ENCODE measurements at places on chromosomes 1 and 21.

DNA sequence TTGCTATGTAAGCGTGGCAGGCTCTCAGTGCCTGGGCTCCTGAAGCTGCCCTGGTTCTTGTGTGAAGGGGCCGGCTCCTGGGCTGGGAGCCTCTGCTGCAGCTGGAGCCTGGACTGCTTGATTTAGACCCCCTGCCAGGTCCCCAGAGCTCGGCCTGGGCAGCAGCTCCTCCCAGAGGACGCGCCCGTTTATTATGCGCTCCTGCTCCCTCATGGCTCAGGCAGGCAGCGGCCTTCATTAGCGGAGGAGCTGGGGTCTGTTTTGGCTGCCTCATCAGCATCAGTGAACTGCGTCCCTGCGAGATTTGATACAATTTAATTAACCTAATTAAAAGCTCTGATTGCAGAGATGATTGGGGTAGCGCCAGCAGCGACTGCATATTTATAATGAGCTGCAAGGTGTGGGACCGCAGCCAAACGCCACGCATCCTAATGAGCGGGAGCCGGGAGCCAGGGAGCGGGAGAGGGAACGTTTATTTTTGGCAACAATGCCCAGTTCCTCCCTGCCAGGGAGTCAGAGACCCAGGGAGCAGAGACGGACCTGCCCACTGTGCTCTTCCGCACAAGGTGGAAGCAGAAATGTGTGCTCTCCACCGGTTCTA, 16.6 kb downstream of the UTP11 start:
- no peaks in the 10 kb centered on the region for H3K4me1 ChIP-seq
- no peak overlapping the region for H3K4me3 ChIP-seq
- no peak for DNase-seq
- peaks cover 15% of the 10 kb centered on the region for H3K36me3 ChIP-seq

- H3K27me3 ChIP-seq = no peaks in the 10 kb centered on the region
- H3K4me3 ChIP-seq = no peak overlapping the region
- H3K4me1 ChIP-seq = no peaks in the 10 kb centered on the region
- H3K27ac ChIP-seq = no peak overlapping the region
- H3K36me3 ChIP-seq = no peaks in the 10 kb centered on the region
Observed at GRCh38 chr21:25331286-25331685, 276.0 kb downstream of the MRPL39 start.

GRCh38 chr1:213474054-213474453, 423.0 kb downstream of the RPS6KC1 start:
- no peaks in the 10 kb centered on the region for H3K27me3 ChIP-seq
- DNase-seq = no peak
- no peak overlapping the region for H3K27ac ChIP-seq
- no peak overlapping the region for H3K4me3 ChIP-seq
- no peaks in the 10 kb centered on the region for H3K36me3 ChIP-seq

DNA sequence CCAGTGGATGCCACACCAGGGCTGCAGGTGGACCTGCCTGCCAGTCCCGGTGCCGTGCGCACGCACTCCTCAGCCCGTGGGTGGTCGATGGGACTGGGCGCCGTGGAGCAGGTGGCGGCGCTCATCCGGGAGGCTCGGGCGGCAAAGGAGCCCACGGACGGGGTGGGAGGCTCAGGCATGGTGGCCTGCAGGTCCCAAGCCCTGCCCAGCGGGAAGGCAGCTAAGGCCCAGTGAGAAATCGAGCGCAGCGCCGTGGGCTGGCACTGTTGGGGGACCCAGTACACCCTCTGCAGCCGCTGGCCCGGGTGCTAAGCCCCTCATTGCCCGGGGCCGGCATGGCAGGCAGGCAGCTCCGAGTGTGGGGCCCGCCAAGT, 1171.8 kb upstream of the B3GALT2 start:
- H3K27ac ChIP-seq = no peak overlapping the region
- H3K27me3 ChIP-seq = no peaks in the 10 kb centered on the region
- no peak for DNase-seq
- no peaks in the 10 kb centered on the region for H3K4me1 ChIP-seq

DNA sequence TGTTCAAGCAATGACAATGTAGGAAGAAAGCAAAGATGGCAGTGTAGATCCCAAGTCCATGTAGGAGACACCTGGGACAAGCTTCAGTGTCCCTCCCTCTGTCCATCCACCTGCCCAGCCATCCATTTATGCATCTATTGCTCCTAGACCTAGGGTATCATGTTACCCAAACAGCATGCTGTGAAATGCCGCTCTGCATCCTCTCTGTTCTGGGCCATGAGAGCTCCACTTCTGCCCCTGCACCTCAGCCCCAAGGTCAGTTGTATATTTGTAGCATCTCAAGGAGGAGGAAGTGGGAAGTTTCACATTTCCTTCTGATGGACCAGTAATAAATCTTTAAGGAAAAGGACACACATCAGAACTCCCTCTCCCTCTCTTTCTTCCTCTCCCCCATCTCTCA, 27.9 kb upstream of the TSPEAR start:
- no peak for DNase-seq
- no peaks in the 10 kb centered on the region for H3K4me1 ChIP-seq
- H3K4me3 ChIP-seq = no peak overlapping the region
- H3K36me3 ChIP-seq = no peaks in the 10 kb centered on the region

GRCh38 chr1:61455400-61455799, 269.5 kb downstream of the TM2D1 start:
- no peaks in the 10 kb centered on the region for H3K27me3 ChIP-seq
- no peaks in the 10 kb centered on the region for H3K36me3 ChIP-seq
- H3K4me3 ChIP-seq = no peak overlapping the region
- DNase-seq = no peak

- H3K4me1 ChIP-seq = no peaks in the 10 kb centered on the region
- no peaks in the 10 kb centered on the region for H3K27me3 ChIP-seq
- no peak overlapping the region for H3K27ac ChIP-seq
- DNase-seq = no peak
- no peak overlapping the region for H3K4me3 ChIP-seq
Observed at GRCh38 chr1:76279101-76279748, 204.7 kb downstream of the ST6GALNAC3 start.

GRCh38 chr21:10511116-10511515, 10.3 kb upstream of the TPTE start:
- no peak overlapping the region for H3K27ac ChIP-seq
- no peak overlapping the region for H3K4me3 ChIP-seq
- no peaks in the 10 kb centered on the region for H3K27me3 ChIP-seq
- no peaks in the 10 kb centered on the region for H3K4me1 ChIP-seq
- no peaks in the 10 kb centered on the region for H3K36me3 ChIP-seq
- DNase-seq = no peak

DNA sequence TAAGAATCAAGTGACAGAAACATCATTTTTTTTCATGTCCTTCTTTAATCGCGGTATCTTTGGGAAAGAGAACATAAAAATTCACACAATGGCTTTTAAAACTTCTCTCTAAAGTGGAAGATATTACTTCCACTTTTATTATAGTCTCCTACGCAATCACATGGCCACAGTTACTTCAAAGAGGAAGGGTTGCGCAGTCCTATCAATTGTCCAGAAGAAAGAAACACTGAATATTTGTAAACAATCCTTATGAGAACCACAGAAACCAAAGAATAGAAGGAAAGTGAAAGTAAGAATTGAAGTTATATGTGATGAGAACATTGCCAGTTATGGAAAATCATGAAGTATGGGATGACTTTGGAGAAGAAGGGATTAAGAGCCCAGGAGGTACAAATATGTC, 32.6 kb downstream of the CFH start:
- DNase-seq = no peak
- H3K36me3 ChIP-seq = no peaks in the 10 kb centered on the region
- H3K4me3 ChIP-seq = no peak overlapping the region
- H3K27me3 ChIP-seq = no peaks in the 10 kb centered on the region
- H3K27ac ChIP-seq = no peak overlapping the region

DNA sequence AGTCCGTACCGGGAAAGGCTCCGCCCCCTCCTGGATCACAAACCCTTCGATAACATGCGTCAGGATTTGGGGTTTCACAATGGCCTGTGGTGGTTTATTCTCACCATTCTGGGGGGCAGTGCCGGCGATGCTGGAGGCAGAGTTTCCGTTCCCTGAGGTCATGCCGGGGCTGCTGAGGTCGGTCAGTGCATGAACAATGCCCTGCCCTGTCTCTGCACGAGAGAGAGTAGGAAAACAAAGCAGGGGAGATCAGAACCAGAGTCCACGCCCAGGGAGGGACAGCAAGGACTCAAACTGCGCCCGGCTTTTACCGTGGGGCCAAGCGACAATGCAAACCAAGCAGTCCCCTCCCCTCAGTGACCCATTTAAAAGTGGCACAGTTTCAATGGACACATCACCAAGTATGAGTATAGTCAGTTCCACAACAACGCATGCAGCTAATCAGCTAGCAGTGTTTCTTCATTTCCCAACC, 13.2 kb upstream of the A3GALT2 start:
- no peak overlapping the region for H3K27ac ChIP-seq
- H3K27me3 ChIP-seq = no peaks in the 10 kb centered on the region
- H3K4me3 ChIP-seq = no peak overlapping the region
- H3K36me3 ChIP-seq = peaks cover 52% of the 10 kb centered on the region
- DNase-seq = no peak

DNA sequence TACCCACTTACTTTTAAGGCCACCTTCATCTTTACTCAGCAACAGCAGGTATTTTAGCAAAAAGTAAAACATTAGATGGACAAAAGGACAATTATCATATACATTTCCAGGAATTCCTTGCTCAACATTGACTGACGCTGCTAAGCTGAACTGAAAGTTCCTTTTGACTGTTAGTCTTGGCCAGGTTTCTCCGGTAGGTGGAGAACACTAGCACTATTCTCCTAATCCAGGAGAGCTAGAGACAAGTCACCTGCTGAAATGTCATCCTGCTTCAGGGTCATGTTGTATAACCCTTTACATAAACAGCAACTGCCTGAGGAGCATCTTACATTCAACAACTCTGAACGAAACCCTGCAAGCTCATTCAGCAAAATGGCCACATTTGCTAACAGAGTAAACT, 109.0 kb upstream of the ESRRG start:
- H3K27me3 ChIP-seq = no peaks in the 10 kb centered on the region
- H3K4me1 ChIP-seq = no peaks in the 10 kb centered on the region
- no peak overlapping the region for H3K4me3 ChIP-seq
- no peak overlapping the region for H3K27ac ChIP-seq

DNA sequence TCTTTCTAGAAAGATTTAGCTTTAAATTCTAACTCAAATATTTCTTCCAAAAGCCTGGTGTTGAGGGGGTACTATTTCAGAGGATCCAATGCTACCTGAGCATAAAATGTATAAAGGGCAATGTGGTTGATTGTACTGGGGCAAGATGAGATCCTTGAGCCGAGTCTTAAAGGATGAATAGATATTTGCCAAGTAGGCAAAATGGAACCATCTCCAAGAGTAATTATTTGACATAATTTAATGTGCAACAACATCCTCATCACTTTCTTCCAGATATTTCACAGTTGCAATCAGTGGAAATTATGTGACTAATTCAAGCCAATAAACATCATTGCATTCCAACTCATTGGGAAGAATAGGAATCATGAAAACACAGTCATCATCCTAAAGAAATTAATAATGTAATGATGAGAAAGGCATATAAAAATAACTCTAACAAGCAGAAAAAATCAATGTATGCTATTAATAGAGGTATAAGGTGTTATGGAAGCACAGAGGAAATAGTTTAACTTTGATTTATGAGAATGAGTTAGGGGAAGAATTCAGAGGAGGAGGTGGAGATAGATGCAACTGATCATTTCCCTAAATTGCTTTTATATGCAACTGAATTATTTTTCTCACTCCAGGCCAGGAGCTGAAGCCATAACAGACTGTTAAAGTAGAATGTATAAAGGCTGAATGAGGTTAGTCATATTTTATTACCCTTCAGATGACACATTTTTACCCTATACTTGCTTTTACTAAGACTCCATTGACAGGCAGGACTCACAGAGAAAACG, 30.0 kb upstream of the RGS4 start:
- DNase-seq = no peak
- H3K4me1 ChIP-seq = no peaks in the 10 kb centered on the region
- no peak overlapping the region for H3K27ac ChIP-seq
- H3K27me3 ChIP-seq = no peaks in the 10 kb centered on the region
- no peak overlapping the region for H3K4me3 ChIP-seq

- no peak for DNase-seq
- H3K27me3 ChIP-seq = no peaks in the 10 kb centered on the region
- H3K36me3 ChIP-seq = no peaks in the 10 kb centered on the region
- no peak overlapping the region for H3K27ac ChIP-seq
- no peak overlapping the region for H3K4me3 ChIP-seq
Observed at GRCh38 chr1:38908821-38909220, 27.4 kb upstream of the GJA9 start.

GRCh38 chr1:15236321-15236721, 10.7 kb upstream of the FHAD1 start:
- DNase-seq = no peak
- H3K27me3 ChIP-seq = no peaks in the 10 kb centered on the region
- H3K36me3 ChIP-seq = no peaks in the 10 kb centered on the region
- no peak overlapping the region for H3K27ac ChIP-seq
- no peaks in the 10 kb centered on the region for H3K4me1 ChIP-seq
- H3K4me3 ChIP-seq = no peak overlapping the region

DNA sequence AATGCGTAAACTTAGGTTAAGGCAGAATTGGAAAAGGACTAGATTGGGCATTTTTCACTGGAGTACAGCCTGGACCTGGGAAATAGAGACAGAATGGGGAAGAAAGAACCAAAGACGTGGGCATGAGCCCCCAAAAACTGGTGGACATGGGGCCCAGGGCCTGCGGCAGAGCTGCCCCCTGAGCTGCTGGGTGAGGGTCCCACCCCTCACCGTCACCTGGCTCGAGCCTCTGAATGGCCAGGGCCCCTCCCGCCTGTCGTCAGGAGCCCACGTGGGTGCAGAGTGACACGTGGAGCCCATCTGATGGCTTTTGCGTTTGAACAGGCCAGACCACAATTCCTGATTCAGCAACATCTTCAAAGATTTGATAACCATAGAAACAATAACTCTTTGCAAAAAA, 360.9 kb upstream of the VAMP3 start:
- no peak overlapping the region for H3K27ac ChIP-seq
- no peaks in the 10 kb centered on the region for H3K36me3 ChIP-seq
- no peak overlapping the region for H3K4me3 ChIP-seq

- no peak overlapping the region for H3K4me3 ChIP-seq
- H3K36me3 ChIP-seq = no peaks in the 10 kb centered on the region
- no peaks in the 10 kb centered on the region for H3K4me1 ChIP-seq
- peaks cover 25% of the 10 kb centered on the region for H3K27me3 ChIP-seq
Observed at GRCh38 chr1:47184090-47184821, 5.6 kb downstream of the PDZK1IP1 start.

- no peak for DNase-seq
- H3K4me3 ChIP-seq = no peak overlapping the region
- H3K27ac ChIP-seq = no peak overlapping the region
- H3K4me1 ChIP-seq = peaks cover 22% of the 10 kb centered on the region
Observed at GRCh38 chr1:31708324-31708723, 4.5 kb upstream of the COL16A1 start.

DNA sequence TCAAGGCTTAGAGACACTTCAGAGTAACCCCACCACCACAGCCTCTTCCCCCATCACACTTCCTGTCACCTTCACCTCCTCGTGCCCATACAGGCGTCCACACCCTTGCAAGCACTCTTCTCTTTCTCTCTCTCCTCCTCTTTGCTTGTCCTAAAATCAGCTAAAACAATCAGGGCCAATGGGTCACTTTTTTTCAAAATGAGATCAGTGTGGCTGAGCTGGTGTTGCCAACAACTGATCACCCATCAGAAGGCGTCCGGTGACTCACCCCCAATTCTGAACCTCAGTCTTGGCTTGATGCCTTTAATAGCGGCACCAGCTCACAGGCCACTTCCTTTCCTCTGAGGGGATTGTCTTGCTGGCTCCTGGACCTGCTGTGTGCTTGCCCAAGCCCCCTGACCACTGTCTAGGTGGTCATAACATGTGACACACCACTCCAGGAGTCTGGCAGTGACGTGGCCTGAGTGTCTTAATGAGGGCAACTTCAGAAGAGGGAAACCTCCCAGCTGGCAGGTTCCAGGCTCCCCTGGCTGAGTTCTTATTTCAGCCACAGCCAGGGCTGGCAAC, 1.6 kb downstream of the DRAXIN start:
- no peaks in the 10 kb centered on the region for H3K36me3 ChIP-seq
- no peak for DNase-seq
- H3K4me1 ChIP-seq = peaks cover 7% of the 10 kb centered on the region
- H3K27me3 ChIP-seq = peaks cover 83% of the 10 kb centered on the region
- H3K4me3 ChIP-seq = no peak overlapping the region
